ENCODE measurements at places on chromosomes 12 and 14.

DNA sequence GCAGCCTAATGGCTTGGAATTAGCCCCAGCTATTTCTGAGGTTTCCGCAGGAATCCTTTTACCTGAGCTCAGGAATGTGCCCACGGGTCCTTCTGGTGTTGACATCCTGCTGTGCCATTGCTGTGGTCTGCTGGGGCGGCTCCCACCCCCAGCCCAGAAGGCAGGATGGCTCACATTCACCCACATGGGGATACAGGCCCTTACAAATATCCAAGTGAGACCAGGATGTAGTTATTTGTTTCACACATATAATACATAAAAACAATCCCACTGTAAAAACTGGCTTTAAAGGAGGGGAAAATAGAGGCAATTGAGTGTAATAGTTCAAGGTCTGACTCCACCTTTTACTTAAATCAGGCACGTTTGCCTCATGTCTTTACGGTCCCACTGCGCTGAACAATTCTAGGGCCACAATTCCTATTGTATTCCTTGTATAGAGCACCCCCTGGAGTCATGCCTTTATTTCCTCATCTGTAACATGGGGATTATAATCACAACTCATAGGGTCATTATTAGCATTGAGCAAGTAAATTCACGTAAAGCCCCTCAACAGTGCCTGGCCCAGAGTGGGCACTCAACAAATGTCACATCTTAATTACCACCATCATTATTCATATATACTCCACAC, 57.2 kb upstream of the FICD start:
- no peak for DNase-seq

- no peak for DNase-seq
These were observed 259.2 kb upstream of the NOVA1 start for GRCh38 chr14:26856876-26857518.

- no peak for DNase-seq
These were observed 3.5 kb upstream of the PWP1 start for GRCh38 chr12:107681836-107682820.

DNA sequence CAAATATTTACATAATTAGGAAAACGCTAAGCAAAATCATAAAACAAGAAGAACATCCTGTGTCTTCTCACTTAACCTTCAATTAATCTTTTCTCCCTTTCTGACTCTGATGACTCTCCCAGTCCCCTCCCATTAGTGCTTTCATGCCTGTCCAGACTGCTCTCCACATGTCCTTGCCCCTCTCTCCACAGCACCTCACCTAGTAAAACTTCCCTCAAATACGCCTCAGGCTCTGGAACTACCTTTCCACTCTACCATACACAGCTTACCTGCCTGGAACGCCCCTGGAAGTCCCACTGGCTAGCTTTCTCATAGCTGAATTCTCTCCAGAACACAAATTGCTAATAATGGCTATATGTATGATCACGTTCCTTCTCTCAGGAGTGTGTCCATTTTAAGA, 44.7 kb downstream of the SLC5A8 start:
- DNase-seq = no peak

- DNase-seq = no peak
These were observed 165.5 kb upstream of the PLXNC1 start for GRCh38 chr12:93982771-93983315.

DNA sequence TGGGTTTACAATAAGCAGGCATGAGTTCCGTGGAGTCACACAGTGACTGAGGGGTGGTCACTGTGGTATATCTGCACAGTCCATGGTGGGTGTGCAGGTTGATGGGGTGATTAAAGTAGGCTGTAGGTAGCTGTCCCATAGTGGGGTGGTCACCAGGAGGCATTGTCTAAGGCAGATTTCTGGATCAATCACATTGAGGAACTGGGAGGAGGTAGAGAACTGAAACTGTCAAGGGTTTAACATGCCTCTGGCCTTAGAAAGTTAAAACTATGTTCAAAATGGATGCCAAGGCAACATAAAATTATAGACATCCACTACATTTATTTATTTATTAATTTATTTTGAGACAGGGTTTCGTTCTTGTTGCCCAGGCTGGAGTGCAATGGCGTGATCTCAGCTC, 8.3 kb downstream of the ADCK1 start:
- no peak for DNase-seq

DNA sequence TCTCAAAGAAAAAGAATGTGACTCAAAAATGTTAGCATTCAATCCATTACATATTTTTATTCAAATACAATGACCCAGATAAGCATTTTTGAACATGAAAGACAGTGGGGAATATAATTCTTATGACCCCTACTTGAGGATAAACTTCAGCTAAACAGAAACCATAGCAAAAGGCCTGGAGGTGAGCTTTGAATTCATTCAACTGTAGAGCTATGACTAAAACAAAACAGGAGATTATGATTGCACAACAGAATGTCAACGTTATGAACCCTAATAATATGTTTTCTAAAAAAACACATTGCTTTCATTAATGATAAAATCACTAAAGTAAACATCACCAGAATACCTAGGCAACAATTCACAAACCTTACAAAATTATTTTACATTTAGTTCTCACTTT, 27.8 kb downstream of the EFCAB11 start:
- DNase-seq = no peak

- no peak for DNase-seq
These were observed 172.9 kb downstream of the CACNA1C start for GRCh38 chr12:2225696-2226095.

DNA sequence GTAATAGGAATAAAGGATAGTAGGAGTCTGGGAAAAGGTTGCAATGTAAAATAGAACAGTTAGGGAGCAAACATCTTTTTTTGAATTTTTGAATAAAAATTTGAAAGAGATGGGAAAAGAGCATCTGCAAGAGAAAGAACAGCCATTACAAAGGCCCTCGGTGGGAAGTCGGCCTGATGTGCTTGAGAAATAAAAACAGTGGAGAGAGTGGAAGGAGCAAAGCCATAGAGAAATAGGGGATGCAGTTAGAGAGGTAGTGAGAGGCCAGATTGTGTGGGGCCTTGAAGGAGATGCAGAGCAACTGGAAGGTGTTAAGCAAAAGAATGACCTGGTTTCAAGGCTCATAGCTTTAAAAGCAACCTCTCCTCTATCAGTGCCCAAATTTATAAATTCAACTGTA, 409.8 kb downstream of the RERGL start:
- DNase-seq = no peak

GRCh38 chr12:82930301-82930700, 243.6 kb downstream of the TMTC2 start:
- DNase-seq = no peak
